DMS79 treated with DMSO at 0.1 percent for 48 hours (cell line): ENCODE measurements at places on chromosomes 7 and 10.
A peak's percentile ranks its signal among the peaks of the same experiment; 100 is the strongest.

DNA sequence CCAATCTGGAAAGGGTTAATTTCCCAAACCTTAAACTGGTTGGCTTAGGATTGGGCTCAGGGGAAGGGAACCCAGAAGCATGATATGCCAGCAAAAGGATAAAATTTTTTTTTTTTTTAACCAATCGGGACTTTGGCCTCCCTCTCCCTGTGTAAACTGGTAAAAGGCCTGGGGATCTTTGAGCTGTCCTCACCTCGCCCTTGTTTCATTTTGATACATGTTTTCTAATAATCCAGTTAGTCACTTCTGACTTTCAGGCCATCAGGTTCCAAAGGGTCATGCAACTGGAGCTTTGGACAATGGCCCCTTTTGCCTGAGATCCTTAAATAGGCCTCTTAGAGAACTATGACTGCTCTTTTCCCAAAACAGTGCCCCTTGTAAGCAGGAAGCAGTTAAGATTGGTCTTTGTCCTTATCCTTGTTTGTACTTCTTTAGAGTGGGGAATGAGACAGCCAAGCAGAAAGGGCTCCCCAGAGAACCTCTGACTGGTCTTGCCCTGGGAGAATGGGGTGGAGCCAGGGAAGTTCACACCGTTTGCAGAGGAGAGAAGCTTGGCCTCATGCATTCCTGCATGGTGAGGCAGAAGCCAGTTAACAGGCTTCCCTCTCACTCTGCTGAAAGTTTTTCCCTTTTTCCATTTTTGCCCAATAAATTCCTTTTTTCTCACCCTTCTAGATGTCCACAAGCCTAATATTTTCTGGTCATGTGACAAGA is 424.2 kb upstream of the CNTNAP2 start:
- DNase-seq: no peak

- DNase-seq: no peak
Measured at GRCh38 chr10:126065751-126066377, 169.5 kb downstream of the FANK1 start.

- DNase-seq: no peak
Measured at GRCh38 chr7:110960811-110961210, 130.1 kb upstream of the LRRN3 start.

GRCh38 chr10:91556691-91557566 is 75.9 kb downstream of the PPP1R3C start:
- DNase-seq: no peak

GRCh38 chr7:1533547-1534329 is 3.2 kb downstream of the MAFK start:
- no peak for DNase-seq

- peak; percentile 97 for DNase-seq
Measured at GRCh38 chr7:75931680-75932079, 16.7 kb downstream of the POR start.

DNA sequence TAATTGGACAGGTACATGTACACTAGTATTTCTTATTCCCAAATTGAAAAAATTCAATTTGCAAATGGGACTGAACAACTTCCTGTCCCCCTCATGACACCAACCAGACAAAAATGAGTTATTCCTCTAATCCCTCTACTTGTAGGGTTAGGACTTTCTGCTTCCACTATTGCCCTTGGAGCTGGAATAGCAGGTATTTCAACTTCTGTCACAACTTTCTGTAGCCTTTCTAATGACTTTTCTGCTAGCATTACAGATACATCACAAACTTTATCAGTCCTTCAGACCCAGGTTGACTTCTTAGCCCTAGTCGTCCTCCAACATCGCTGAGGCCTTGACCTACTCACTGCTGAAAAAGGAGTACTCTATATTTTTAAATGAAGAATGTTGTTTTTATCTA is 6.4 kb downstream of the CYP3A7 start:
- no peak for DNase-seq

- DNase-seq: no peak
Measured at GRCh38 chr10:23055424-23056185, 39.8 kb upstream of the MSRB2 start.

- DNase-seq: no peak
Measured at GRCh38 chr10:129335942-129336341, 131.1 kb upstream of the MGMT start.

DNA sequence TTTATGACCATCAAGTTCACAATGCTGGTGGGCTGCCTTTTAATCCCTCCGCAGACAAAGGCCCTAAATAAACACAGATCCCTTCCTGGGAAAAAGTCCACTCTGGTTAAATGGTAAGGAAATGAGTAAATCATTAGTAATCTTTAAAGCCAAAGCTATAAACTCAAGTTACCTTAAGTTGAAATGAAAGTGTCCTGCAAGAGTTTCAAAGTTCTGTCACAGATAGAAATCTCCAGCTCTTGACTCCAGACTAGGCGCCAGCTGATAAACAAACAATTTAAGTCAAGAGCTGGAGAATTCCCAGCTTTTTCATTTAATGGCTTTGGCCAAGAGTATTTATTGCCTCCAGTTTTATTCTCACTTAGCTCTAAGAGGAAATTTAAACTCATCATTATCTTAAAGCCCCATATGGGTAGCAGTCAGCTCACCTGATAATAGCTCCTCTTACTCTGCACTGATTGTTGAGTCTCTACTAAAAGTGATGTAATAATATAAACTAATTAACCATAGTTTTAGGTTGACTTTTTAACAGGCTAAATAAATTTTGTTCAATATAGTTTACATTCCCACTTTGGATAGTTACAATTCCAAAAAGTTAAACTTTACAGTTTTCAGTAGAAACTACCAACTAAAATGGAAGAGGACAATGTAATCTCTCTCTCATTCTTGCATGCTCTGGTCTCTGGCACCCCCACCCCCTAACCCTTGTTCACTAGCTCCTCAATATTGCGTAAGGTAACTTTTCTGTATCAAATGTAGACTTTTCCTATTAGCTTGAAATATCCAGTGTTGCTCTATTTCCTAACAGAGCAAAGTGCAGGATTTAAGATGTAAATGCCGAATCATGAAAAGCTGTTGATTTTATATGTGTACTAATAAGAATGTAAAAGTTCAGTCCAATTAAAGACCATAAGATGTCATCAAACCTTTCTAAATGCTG is 56.1 kb downstream of the HIBADH start:
- DNase-seq: peak; percentile 95
